Jurkat, Clone E6-1 (cell line): ENCODE measurements at places on chromosomes 7 and 10.

DNA sequence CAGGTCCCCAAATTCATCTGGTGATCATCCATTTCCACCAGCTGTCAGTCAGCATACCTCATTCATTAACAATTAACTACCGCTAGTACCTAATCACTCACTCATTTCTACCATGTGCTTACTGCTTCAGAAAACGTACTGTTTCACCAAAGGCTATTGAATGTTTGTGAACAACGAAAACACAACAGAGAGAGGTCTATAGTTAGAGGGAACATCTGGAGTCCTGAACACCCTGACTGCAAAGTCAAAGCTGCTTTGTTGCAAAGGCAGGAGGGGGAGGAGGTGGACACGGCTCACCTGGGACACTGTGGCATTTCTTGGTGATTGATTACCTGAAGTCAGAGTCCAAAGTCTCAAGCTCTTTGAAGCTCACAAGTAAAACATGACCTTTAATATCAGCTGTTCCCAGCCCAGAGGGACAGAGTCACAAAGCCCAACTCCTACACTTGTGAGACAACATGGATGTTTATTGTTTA is 342.3 kb upstream of the ADARB2 start:
- no peak for DNase-seq

- DNase-seq = no peak
Measured at GRCh38 chr7:27101171-27101956, 1.1 kb downstream of the HOXA2 start.

DNA sequence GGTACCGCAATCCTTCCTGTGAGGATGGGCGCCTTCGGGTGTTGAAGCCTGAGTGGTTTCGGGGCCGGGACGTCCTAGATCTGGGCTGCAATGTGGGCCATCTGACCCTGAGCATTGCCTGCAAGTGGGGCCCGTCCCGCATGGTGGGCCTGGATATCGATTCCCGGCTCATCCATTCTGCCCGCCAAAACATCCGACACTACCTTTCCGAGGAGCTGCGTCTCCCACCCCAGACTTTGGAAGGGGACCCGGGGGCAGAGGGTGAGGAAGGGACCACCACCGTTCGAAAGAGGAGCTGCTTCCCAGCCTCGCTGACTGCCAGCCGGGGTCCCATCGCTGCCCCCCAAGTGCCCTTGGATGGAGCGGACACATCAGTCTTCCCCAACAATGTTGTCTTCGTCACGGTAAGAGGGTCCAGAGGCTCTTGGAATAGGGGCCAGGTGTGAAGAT is 1.7 kb downstream of the MEPCE start:
- no peak for DNase-seq

- no peak for DNase-seq
Measured at GRCh38 chr10:71582019-71582418, 137.6 kb downstream of the C10orf105 start.

GRCh38 chr7:35430547-35431153 is 176.8 kb upstream of the TBX20 start:
- DNase-seq = peak; percentile 51

DNA sequence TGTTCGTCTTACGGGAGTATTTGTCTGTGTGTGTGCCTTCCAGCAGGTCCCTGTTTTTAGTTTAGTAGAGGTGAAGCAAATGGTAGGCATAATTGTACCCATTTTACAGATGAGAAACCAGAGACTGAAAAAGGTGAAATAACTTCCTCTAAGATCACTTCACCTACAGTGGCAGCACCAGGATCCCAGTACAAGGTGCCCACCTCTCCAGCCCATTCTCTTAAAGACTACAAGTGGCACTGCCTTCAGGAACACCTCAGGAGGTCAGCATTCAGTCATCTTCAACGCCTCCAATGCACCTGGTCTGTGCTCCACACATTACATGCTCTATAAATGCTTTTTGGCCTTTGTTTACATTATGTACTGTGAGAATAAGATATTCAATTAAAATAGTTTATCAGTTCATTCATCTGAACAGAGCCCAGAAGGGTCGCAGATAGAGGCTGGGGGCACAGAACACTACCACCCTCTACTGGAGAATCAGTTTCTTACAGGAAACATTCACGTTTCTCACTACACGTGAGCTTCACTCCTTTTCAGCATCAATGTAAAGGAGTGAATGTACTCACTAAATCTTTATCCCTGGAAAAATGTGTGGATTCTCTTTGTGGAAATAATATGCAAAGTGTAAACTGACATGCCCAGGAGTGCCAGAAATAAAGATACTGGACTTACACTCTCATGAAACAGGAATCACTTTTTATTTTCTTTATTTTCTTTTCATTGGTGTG is 45.5 kb upstream of the ABLIM1 start:
- DNase-seq = peak; percentile 35
